Inflammatory macrophage treated with lipopolysaccharide for 4 hours (primary cell): ENCODE measurements at places on chromosomes 7 and 10.

GRCh38 chr10:33165911-33166310 is 168.6 kb downstream of the NRP1 start:
- DNase-seq = no peak

DNA sequence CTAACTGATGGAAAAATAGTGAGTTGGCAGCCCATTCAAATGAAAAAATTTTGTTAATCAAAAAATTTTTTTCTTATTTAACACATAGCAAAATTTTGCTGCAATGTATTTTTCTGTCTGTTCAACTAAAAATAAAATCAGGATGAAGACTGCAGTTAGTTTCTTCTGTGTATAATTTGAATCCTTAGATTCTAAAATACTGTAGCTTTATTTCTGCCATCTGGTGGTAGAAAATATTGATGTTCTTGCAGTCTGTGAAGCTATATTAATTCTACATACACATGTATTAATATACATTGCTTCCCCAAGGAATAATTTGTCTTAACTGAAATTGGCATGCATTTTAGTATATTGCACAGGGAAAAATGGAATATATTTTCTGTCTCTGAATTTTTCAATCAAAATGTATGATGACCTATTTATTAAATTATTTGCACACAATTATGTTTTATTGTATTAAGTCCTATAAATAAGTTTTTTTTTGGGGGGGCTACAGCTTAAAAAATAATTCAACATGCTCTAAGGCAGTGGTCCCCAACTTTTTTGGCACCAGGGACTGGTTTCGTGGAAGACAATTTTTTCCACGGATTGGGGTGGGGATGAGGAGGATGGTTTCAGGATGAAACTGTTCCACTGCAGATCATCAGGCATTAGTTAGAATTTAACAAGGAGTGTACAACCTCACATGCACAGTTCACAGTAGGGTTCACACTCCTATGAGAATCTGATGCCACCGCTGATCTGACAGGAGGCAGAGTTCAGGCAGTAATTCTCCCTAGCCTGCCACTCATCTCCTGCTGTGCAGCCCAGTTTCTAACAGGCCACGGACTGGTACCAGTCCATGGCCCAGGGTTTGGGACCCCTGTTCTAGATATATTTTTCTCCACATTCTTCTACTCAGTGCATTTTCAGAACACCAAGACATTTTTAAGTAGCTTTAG is 119.4 kb downstream of the GNAT3 start:
- peak; percentile 33 for DNase-seq

- peak; percentile 42 for DNase-seq
Measured at GRCh38 chr7:29284696-29285443, 90.3 kb downstream of the CHN2 start.

- DNase-seq = no peak
Measured at GRCh38 chr10:12480440-12480839, 131.1 kb downstream of the CAMK1D start.

DNA sequence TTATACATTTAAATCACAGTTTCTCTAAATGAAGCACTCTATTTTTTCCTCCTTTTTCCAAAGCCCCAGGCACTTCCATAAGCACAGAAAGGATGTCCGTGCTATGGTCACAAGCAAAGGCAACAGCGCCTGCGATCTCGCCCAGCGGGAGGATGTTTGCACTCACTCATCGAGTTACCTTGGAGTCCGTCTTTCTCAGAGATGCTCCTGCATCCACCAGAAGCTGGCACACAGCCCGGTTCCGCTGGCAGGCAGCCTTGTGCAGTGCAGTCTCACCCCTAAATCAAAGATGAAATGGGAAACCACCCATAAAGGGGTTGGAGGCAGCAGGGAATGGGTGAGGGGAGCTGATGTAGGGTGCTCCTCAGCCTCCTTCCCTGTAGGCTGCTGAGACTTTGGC is 51.9 kb upstream of the PTN start:
- DNase-seq = no peak

DNA sequence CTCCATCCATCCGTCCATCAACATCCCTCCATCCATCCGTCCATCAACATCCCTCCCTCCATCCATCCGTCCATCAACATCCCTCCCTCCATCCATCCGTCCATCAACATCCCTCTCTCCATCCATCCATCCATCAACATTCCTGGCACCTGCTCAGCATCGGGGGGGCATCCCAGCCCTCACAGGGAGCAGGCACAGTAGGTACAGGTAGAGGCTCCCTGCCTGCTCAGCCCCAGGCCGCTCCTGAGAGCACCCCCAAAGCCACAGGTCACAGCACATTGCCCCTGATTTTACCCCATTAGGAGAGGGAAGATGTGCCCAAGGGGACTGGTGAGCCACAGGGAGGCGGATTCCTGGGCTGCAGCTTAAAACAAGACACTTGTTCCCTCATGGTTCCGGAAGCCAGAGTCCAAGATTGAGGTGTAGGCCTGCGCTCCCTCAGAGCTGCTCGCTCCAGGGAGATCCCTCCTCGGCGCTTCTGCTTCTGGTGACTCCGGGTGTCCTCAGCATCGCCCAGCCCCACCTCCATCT is 21.1 kb upstream of the CFAP46 start:
- no peak for DNase-seq

DNA sequence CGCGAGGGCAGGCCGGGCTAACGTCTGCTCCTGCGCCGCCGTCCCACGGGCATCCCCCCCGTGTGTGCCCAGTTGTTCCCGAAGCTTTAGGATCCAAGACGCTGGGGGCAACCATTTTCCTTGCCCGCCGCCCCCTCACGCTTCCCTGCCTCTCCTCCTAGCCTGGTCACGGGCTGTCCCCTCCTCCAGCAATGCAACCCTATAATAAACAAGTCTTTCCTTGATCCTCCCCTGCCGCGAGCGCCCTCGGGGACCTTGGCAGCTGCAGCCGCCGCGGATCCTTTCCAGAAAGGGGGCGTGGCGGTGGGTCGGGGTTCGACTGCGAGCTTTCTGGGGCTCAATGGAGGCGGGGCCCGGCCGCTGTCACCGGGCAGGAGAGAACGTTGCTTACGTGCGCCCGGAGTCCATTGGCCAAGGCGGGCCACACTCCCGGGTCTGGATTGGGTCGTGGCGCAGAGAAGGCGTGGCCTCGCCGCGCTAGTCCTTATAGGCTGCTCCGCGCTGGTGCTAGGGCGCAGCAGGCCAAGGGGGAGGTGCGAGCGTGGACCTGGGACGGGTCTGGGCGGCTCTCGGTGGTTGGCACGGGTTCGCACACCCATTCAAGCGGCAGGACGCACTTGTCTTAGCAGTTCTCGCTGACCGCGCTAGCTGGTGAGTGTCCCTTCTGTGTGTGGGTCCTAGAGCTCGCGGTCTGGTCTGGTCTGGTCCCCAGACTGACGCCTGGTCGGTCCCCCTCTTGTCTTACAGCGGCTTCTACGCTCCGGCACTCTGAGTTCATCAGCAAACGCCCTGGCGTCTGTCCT is at the start of gene DDIT4:
TSS of gene DDIT4 (plus strand) at position 515 of the 803 bp plus-strand sequence. CDS start 293 bp downstream, outside the sequence.
- DNase-seq = peak; percentile 99

GRCh38 chr7:110090110-110090820 is 1000.7 kb upstream of the LRRN3 start:
- no peak for DNase-seq

DNA sequence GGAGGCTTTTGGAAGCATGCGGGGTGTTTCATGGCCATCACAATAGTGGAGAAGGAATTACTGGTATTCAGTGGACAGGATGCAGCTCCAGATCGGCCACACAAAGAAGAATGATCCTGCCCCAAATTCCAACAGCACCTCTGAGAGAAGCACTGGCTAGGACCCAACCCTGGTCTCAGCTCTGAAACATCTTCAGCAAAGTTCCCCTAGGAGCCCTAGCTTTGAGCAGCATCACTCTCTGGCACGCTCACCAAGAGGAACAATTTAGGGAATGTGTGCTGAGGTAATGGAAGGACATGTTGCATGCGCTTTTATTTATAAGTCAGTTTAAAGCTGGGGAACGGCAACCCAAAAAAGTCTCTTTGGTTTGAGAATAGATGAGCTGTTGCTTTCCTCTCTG is 5.5 kb upstream of the OPN1SW start:
- DNase-seq = no peak

DNA sequence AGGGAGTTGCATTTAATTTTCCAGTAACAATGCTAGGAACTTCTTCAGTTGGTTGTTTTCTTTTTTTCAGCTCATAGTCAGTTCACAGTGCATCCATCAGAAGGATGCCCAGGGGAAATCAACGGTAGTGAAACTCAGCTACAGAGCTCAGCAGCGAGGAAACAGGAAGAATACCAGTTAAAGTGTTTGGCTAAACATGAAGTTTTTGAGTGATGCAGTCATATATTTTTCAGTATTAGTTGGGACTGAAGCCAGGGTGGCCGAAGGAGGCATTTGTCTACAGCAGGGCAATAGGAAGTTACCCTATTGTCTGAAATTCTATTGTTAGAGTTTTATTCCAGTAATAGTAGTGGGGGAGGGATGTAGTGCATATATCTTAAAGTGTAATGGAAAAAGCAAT is 45.3 kb upstream of the MALRD1 start:
- no peak for DNase-seq

GRCh38 chr10:93710333-93710909 is 8.0 kb upstream of the FRA10AC1 start:
- DNase-seq = no peak

DNA sequence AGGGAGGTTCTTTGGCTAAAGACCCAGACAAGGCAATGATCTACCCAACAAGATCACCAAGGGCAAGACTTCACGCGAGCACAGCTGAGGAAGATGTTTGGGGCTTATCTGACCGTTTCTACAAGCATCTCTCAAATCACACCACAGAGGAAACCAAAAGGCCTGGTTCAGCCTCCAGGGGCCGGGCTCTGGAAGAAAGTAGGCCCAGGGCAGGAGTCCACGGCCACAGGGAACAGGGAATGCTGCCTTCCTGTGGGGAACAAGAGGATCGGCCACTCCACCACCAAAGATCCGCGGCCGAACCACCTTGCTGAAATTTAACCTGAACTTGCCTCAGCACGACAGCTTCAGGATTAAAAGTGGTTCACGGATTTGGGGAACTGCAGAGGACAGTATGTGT is 332.5 kb downstream of the PTPRN2 start:
- no peak for DNase-seq

DNA sequence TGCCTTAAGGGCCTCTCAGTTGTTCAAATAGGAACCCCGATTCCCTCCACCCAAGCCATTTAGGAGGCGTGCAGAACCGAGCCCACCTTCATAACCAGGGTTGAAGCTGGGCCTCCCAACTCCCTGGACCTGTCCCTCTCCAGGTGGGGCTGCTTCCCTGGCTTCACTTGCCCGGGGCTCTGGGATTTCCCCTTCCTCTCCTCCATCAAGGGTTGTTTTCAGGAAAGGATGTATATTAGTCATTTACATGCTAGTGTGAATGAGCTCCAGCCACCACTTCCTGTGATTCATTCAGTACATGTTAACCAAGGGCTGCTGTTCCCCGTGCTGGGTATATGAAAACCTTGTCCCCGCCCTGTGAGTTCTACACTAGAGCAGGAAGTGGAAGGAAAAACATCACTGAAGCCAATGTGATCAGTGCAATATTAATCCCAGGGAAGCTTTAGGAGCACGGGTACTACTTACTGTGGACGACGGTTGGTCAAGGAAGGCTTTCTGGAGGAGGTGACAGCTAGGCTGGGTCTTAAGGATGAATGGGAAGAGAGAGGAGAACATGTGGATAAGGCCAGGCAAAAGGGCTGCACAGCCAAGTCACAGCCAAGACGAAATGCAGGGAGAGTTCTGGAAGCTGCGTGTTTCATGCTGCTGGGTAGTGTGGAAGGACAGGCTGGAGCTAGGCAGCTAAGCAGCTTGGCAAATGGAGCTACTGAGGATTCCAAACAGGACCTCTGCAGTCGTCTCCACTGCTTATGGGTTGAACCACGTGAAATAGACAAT is 150.1 kb upstream of the SHH start:
- peak; percentile 3 for DNase-seq

GRCh38 chr10:122485670-122486069 is 24.3 kb downstream of the HTRA1 start:
- peak; percentile 48 for DNase-seq

- DNase-seq = no peak
Measured at GRCh38 chr10:131438665-131439064, 127.1 kb upstream of the TCERG1L start.

- DNase-seq = no peak
Measured at GRCh38 chr7:1367501-1368183, 91.6 kb downstream of the MICALL2 start.

DNA sequence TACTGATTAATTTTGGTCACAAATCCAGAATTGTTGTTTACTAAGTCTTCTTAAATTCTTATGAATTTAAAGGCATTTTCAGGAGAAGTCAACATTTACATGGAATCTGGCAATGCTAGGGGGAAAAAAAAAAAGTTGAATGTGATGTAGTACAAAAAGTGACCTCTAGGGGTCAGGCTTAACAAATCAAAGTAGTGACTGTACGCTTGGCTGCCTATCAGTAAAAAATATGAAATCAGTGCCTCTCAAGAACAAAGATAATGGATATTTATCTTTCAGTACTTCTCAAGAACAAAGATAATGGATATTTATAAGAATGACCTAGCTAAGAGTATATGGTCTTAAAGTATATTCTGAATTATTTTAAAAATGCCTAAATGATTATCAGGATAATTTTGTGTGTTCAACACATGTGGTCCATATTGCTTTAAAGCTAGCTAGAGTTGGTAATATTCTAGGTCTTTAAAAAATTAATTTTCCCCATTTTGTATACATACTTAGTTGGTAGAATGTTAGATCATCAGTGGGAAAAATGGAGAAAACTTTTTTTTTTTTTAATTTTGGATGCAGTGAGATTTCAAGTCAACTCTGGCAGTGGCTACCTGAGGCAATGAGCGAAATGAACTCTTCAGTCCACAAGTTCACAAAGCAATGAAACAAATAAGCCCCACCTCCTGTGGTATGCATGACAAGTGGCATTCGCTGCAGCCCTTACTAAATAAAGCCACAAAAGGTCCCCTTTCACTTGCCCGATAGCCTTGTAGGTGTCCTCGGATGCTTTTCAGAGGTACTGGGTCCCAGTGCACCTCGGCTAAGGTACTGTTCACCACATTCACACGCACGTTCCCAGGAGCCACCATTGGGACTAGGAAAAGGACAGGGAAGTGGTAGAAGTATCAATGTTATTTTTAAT is 51.2 kb upstream of the LAMB4 start:
- DNase-seq = peak; percentile 36

- DNase-seq = no peak
Measured at GRCh38 chr10:119759832-119760231, 34.0 kb downstream of the INPP5F start.

DNA sequence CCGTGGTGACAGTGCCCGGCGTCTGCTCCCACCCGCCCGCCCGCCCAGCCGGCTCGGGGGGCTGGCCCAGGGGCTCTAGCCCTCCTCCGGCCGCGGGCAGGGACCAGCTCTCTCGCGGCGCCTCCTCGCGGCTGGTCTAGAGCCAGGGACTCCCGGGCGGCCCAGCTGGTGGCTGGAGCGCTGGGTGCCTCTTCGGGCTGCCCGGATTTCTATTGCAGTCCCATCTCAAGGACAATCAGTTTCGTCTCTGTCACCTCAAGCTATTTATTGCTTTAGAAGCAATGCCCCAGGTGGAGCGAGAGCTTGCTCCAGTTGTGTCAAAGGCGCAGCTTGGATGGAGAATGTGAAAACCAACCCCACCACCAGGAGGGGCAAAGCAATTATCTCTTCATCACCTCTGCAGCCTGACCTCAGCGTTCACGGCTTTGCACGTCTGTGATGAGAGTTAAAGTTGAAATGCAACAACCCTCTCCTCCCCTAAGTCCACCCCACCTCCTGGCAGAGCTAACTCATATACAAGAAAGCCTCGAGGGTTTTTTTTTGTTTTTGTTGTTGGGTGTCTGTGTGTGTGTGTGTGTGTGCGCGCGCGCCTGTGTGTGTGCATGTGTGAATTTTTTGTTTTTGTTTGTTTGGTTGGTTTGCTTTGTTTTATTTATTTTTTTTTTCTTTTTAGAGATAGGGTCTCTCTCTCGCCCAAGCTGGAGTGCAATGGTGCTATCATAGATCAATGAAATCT is at the start of gene ITGA8:
TSS of gene ITGA8 (minus strand) at position 24 of the 736 bp plus-strand sequence. CDS start 151 bp downstream, outside the sequence.
- no peak for DNase-seq

- peak; percentile 18 for DNase-seq
Measured at GRCh38 chr7:140122965-140123364, 53.8 kb downstream of the KDM7A start.
